Stimulated activated CD4-positive, alpha-beta T cell treated with anti-CD3 and anti-CD28 coated beads, Interleukin-1b, Interleukin-23, amount 100 ng/mL, for 1 hour (primary cell): ENCODE measurements at places on chromosomes 3 and 15.

GRCh38 chr3:124767264-124767663 is 37.0 kb downstream of the UMPS start:
- DNase-seq = no peak

DNA sequence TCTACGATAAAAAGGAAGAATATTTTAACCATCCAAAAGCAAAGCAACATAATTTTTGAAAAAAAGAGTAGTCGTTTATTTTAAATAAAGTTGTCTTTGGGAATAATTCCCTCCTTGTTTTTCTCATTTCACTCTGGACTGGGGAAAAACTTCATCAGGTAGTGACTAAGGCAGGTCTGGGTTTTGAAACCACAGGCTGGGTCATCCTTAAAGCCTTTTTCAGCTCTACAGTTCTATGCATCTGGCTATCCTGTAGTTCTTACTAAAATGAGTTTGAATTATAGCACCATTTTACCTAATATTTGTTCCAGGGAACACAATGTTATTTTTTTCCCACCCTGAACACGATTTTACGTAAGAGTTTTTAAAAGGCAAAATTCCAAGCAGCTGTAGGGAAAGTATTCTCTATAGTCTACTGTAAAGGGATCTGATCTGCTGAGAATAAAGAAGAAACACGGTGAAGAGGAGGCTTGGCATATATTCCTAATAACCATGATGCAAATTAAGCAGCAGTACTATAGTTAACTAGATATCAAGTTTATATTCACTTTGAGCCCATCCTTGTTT is 107.7 kb downstream of the OSBPL10 start:
- no peak for DNase-seq

- no peak for DNase-seq
These were observed 86.6 kb downstream of the GPR156 start for GRCh38 chr3:120198305-120198878.

DNA sequence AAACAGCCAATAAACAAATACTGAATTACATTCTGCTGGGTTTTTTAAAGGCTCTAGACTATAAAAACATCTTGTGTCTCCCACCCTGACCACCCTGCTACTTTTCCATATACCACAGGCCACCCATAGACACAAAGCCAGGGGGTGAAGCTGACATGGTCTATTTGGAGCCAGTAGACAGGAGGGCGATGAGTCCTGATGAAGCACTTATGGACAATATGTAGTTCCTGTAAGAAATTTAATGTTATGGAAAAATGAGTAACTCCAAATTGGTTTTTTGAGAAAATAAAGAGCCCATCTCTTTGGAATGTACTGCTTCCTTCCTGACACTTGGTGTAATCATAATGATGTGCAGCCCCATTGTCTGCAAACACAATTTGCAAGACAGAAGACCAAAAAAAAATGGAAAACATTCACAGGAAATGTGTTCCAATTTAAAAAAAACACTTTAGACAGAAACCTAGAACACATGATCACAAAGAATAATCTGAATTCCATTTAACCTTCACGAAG is 11.8 kb downstream of the SSR3 start:
- no peak for DNase-seq

DNA sequence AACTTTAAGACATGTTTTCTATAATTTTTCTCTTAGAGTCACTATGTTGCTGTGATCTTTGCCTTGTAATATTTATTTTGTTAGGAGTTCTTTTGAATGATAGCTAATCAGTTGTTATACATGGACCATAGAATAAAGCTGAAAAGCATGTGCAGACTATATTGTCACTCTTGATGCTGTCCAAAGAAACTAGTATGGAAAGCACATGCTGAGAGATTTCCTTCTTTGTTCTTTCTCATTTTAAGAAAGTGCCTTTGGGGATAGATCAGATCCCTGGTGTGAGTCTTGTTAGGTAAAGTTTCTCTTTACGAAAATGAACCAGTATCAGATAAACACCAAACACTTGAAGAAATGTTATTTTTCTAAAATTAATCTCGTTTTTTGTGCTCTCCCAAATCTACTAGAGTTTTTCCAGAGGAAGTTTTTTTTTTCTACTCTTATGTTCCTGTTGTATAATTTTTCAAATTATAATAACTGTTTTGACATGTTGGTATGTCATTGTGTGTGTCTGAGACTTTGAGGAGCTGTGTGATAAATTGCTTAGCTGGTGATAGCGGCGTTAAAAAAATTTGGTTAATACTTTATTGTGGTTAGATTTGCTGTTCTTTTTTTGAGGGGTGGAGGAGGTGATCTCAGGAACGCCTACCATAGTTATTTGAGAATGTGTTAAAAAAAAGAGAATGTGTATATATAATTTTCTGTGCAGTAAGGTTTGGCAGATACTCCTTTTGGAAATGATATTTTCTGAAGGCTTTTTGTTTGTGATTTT is 2.2 kb downstream of the PIAS1 start:
- no peak for DNase-seq

- no peak for DNase-seq
These were observed 8.6 kb downstream of the TM4SF1 start for GRCh38 chr3:149368674-149369497.

- no peak for DNase-seq
These were observed 227.6 kb upstream of the BHLHE40 start for GRCh38 chr3:4751502-4752101.

DNA sequence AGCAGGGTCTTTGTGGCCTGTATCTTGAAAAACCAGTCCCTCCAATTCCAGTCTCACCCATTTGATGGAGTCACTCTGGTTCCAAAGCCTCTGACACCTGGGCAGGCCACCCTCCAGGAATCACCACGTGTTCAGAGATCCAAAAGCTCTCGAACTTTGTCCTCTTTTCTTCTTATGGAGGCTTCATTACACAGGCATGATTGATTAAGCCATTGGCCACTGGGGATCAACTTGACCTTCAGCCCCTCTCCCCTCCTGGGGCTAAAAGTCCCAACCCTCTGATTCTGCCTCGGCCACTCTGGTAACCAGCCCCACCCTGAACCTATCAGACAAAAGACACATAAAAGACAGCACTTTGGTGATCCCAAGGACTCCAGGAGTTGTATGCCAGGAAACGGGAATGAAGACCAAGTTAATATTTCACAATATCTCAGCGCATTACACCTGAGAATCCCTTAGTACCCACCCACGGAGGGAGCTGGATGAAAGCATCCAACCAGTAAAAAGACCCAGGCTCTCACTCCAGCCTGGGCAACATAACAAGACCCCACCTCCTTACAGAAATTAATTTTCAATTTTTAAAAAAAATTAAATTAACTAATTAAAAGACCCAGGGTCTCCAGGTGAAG is 23.0 kb upstream of the SSUH2 start:
- no peak for DNase-seq

DNA sequence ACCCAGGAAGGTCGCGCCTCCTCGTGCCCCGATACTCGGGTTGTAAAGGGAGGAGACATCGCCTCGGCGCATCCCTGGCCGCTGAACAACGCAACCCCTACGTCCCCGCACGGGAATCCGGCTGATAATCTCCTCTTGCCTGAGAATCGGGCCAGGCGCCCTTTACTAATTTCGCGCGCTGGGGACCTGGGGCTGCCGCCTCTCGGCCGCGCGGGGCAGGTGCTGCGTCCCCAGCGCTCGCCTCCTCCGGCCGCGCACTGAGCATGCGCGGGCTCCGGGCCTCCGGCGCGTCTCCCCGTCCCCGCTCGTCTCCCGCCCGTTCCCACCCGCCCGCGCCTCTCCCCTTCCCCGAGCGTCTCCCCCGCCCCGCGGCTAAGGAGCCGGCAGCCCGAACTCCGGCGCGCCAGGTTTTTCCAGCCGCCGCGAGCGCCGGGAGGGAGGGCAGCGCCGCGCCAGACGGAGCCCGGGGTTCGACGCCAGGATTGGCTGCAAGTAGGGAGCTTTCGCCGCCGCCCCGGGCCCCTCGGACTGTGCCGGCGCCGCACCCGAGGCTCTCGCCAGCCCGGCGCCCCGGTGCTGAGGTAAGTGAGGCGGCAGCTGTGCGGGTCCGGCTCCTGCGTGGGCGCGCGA is at the start of gene CNTN4:
Gene CNTN4, plus strand, starts transcription at position 469 of the 630 bp plus-strand sequence.
- no peak for DNase-seq

- no peak for DNase-seq
These were observed 47.9 kb upstream of the CADPS start for GRCh38 chr3:62923066-62923465.

- DNase-seq = no peak
These were observed 4.1 kb downstream of the EFCAB12 start for GRCh38 chr3:129424185-129424841.

DNA sequence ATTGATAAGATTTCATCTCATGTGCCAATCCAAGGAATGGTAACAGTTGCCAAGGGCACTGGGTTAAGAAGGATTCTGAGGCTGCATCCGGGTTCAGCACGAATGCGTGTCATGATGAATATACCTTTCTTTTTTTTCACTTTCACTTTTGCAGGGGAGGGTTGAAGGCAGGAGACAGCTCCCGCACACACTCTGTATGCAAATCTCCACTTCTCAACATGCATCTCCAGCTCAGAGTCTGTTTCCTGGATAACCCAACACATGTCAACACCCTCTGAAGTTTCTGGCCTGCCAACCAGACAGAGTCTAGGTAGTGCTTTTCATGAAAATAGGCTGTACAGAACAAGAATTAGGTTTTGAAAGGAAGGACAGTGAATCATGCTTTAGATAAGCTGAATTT is 21.6 kb downstream of the B4GALT4 start:
- DNase-seq = no peak

DNA sequence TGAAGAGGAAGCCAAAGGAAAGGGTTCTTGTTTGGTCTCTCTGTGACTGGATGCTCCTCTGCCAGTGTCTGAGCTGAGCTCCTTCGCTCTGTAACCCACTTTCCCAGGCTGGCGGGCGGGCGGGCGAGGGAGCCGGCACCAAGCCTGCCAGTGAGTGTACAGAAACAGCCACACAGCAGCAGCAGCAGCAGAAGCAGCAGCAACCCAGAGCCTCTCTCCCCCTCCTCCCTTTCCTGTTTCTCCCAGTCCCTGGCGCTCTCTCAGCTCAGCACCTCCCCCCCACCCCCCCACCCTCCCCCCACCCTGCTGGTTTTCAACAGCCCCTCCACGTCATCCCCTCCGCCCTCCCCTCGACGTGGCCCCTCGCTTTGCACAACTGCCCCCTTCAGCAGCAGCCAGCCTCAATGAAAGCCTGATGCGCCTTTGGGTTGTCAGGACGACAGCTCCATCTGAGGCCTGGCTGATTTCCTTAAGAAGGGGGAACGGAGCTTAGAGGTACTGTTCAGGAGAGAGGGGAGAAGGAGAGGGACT is at the start of gene LSAMP:
Gene LSAMP, minus strand, starts transcription at position 177 of the 531 bp plus-strand sequence.
- no peak for DNase-seq

- DNase-seq = no peak
These were observed 462.2 kb upstream of the PROK2 start for GRCh38 chr3:72247126-72247525.

GRCh38 chr3:135145581-135145980 is 350.5 kb downstream of the EPHB1 start:
- no peak for DNase-seq

- no peak for DNase-seq
These were observed 5.8 kb downstream of the LTK start for GRCh38 chr15:41507820-41508290.

DNA sequence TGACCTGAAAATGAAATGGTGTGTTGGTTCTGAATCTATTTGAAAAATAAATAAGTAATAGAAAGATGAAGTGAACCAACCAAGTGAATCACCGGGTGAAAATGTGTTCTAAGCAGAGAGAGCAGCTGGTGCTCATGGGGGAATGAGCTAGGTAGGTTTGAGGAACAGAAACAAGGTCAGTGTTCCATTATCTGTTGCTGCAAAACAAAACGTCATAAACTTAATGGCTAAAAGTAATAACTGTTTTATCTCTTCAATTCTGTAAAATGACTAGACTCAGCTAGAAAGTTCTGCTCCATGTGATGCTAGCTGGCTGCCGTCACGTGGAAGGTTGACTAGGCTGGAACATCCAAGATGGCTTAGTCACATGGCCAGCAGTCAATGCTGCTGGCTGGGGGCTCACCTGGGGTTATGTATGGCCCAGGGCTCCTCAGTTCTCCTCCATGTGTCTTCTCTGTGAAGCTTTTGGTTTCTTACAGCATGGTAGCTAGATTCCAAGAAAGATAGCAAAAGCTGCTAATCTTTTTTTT is 13.3 kb upstream of the SH3BP5 start:
- no peak for DNase-seq

DNA sequence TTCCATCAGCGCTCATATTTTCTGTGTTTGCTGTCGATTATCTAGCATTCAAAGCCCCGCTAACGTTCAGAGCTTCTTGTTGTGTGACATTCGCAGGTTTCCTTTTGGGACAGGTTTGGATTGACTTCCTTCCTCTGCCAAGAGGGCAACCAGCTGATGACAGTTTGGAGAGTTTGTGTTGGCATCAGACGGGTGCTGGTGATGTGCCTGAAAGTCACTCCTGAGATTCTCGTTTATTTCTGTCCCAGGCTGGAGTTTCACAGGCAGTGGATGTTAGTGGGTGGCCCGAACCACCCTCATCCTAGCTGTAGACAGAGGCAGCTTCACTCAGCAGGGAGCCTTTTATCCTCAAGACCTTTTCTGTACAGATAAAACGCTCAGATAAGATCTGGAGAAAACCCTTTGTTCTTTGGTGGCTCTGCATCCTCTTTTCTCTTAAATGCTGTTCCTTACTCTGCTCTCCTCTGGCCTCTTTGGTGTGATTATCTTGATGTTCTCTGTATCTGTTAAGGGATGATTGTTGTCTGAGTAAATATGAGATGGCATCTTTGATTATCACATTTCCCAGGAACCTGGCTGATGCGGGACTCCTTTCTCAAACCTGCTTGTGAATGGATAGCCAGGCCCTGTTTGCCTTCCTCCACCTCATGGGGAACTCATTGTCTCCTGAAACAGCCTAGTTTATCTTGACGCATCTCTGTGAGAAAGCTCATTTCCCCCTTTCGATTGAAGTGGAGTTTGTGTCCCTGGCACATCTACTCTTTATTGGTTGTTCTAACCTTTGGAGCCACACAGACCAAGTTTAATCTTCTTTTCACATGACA is 35.9 kb downstream of the CGNL1 start:
- no peak for DNase-seq

- no peak for DNase-seq
These were observed 504.4 kb downstream of the GABRG3 start for GRCh38 chr15:27475395-27475794.

DNA sequence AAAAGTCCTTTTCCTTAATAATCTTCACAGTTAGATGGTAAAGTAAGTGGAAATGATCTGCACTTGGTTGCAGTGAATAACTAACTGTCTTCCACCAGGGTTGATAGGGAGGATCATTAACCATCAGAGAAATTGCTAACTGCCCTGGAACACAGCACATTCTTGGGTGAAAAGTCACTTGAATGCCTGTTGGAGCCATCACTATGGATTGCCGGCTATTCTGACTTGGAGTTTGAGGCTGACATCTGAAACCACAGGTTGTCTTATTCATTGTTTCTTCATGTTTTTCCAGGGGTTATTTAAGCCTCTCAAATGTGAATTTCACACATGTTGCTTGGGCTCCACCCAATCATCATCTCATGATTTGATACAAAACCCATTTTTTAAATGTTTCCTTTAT is 901.4 kb downstream of the MCTP2 start:
- DNase-seq = no peak

DNA sequence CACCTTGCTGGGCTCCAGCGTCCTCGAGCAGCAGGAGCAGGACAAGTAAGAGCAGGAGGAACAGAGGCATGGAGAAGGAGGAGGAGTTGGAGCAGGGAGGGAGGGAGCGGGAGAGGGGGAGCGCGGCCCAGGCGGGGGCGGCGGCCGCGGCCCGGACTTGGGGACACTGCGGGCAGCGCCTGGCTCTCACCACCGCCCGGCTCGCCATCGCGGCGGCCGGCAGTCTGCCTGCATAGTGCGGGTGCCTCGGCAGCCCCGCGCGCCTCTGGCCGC is 440 bp downstream of the DCBLD2 start:
- no peak for DNase-seq
